ENCODE measurements at places on chromosomes 4 and X.

DNA sequence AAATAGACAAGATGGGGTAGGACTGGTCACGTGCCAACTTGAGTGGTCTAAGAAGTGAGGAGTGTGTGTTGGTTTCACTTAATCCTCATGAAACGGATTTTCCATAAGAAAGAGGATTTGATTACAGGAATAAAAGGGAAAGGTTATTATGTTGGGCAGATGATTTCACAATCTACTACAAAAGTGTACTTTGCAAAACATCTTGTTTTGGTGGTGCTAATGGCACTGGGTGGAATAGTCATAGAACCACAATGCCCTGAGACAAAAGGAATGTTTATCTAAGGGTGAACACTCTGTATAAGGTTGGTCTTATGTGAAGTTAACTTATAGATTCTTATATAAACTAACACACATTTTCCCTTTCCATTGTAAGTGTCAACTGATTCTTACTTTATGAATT, 45.6 kb downstream of the GLUD2 start:
- no peak for DNase-seq

DNA sequence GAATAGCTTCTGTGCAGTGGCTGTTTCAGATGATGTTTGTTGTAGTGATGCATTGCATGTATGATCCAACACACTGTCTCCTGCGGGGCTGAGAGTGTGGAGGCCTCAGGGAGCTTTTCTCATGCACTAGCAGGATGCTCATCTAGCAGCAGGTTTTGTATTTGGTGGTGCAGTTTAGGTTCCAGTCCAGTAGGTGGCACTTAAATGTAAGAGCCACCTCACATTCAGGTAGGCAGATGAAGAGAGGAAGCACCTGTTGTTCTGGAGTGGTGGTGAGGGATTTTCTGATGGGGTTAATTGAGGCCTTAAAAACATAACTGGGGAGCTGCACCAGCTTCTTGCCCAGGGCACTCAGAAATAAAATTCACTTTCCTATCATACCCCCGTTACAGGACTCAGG, 300.9 kb downstream of the SPIN4 start:
- no peak for DNase-seq

DNA sequence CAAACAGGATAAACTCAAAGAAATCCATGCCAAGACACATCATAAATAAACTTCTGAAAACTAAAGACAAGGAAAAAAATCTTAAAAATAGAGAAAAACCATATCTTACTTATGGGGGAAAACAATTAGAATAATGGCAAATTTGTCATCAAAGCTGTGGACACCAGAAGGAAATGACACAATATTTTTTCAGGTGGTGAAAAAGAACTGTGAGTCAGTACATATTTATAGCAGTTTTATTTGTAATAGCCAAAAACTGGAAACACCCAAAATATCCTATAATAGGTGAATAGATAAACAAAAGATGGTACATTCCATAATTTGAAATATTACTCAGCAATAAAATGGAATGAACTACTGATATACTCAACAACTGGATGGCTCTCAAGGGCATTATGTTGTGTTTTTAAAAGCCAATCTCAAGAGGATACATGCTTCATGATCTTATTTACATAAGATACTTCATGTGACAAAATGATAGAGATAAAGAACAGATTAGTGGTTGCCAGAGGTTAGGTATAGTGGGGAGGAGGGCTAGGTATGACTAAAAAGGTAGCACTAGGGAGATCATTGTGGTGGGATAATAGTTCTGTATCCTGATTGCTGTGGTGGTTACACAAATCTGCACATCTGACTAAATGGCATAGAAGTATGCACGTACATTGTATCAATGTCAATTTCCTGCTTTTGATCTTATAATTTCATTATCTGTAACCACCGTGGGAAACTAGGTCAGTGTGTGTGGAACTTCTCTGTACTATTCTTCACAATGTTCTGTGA, 191.9 kb downstream of the PPP1R2C start:
- DNase-seq = no peak

- DNase-seq = no peak
These were observed 1639.6 kb upstream of the PCDH10 start for GRCh38 chr4:131509521-131509920.

GRCh38 chrX:72009731-72010130, 99.1 kb downstream of the NHSL2 start:
- no peak for DNase-seq
